ENCODE measurements at places on chromosomes 11 and 22.

GRCh38 chr11:27211370-27212127 lies 151.5 kb downstream of the CCDC34 start:
- DNase-seq: no peak

- DNase-seq: no peak
Observed at GRCh38 chr11:114302663-114303062, 6.5 kb downstream of the NNMT start.

DNA sequence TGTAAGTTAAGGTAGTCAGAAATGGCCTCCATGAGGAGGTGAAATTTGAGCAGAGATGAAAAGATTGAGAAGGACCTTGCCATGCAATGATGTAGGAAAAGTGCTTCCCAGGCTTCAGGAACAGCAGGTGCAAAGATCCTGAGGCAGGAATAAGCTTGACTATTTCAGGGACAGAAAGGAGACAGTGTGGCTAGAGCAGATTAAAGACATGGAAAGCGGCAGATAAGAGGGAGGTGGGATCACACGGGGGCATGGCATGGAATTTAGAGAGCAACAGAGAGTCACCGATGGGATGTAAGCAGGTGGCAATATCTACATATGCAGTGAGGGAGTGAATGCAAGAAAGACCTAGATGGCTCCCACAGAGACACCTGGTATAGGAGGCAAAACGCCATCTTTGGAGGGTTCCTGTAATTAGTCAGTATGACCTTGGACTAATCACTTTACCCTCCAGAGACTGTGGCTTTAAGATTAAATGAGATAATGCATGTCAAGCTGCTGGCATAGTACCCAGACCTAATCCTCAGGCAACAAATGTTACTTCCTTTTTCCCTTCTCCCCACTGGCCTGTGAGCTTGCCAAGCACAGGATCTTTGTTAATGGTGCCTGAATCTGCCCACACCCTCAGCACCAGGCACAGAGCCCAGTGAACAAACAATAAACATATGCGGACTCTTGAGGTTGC lies 24.6 kb upstream of the ACER3 start:
- no peak for DNase-seq

GRCh38 chr11:125944350-125945010 lies 1.4 kb upstream of the VSIG10L2 start:
- DNase-seq: no peak

GRCh38 chr11:131993246-131993645 lies 622.8 kb downstream of the NTM start:
- no peak for DNase-seq

- no peak for DNase-seq
Observed at GRCh38 chr11:27022659-27023251, 17.9 kb upstream of the BBOX1 start.

DNA sequence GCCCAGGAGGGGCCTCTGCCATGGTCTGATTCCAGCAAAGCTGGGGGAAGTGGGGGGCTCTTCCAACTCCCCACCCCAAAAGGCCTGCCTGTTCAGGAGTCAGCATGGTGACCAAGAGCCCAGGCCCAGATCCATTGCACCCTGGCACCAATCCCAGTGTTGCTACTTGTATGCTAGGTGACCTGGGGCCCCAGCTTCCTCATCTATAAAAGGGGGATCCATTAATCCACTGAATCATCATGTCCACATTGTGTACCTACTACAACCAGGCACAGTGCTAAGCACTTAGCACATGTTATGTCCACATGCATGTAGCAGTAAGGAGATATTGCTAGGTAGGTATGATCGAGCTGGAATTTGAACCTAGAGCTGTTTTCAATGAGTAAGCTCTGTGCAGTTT lies 2.0 kb downstream of the SYT12 start:
- DNase-seq: no peak

- DNase-seq: no peak
Observed at GRCh38 chr22:31259798-31260473, 32.4 kb downstream of the PIK3IP1 start.

DNA sequence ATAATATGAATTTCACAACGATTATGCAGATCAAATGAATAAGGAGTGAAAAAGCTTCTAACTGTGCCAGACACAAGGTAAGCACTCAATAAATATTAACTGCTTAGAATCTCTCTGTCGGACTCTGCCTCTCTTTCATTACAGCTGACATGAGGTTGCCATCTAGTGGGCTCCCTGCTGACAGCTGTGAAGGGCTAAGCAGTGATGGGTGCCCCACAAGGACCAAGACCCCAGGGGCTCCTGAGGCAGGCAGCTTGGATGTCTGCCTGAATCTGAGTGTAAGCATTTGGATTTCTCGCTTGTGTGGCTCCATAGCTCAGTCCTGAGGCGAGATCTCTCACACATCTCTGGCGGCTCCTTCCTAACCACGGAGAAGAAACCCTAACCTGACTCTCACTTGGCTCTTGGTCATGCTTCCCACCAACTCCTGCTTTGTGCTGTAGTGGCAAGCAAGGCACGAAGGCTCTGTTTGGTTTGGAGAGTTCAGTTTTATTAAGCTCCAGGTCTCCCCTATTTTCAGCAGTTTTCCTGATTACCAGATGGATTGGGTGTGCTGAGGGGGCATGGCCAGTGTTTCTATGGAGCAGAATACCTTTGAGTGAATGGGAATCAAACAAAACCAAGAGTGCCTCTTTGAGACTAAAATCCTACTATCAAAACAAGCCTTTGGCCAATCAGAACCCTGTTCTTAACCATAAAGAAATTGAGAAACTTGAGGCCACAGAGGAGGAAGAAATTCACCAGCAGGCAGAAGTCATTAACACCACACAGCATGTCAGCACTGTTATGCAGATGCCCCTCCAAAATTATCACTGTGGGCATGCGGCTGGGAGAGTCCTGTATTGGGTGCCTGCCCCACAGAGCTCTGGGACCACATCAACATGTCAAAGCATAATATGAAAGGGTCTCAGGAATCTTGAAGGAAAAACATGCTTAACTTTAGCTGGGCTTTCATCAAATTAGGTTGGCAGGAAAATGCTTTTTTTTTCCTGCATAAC lies 152.8 kb upstream of the NTM start:
- no peak for DNase-seq

DNA sequence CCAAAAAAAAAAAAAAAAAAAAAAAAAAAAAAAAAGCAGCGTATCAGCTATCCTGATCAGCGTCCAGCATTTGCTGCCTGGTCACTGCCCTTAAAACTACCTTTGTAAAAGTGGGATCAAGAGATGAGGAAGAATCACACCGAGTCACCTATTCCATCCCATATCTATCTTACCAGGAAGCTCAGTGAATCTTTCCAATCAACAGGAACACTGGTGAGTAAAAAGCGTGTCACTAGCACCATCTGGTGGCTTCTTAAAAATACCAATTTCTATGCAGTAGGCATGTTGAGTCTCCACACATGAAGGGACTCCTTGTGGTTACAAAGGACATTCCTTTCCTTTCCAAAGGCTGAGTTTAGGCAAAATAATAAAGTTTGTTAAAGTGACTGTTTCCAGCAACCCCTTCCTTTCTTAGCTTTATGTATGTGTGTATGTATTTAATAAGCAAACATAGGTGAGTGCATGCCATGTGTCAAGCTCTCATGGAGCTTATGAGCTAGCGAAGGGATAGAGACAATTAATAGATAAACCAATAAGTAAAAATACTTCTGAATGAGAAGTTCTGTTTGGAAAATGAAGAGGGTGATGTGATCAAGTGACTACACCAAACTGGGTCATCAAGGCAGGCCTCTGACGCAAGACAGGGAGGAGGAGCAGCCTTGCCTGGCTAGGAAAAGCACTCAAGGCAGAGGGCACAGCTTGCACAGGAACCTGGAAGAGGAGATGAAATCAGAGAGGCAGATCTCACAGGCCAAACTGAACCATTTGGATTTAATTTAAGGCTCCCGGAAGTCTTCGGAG lies 13.9 kb upstream of the TP53AIP1 start:
- DNase-seq: no peak

- DNase-seq: no peak
Observed at GRCh38 chr22:37214731-37215030, 2.4 kb upstream of the SSTR3 start.

GRCh38 chr22:36423461-36424404 lies 36.0 kb upstream of the MYH9 start:
- no peak for DNase-seq

GRCh38 chr11:85115798-85116197 lies 511.3 kb downstream of the DLG2 start:
- DNase-seq: no peak

- DNase-seq: no peak
Observed at GRCh38 chr11:47185305-47186075, 744 bp downstream of the PACSIN3 start.

DNA sequence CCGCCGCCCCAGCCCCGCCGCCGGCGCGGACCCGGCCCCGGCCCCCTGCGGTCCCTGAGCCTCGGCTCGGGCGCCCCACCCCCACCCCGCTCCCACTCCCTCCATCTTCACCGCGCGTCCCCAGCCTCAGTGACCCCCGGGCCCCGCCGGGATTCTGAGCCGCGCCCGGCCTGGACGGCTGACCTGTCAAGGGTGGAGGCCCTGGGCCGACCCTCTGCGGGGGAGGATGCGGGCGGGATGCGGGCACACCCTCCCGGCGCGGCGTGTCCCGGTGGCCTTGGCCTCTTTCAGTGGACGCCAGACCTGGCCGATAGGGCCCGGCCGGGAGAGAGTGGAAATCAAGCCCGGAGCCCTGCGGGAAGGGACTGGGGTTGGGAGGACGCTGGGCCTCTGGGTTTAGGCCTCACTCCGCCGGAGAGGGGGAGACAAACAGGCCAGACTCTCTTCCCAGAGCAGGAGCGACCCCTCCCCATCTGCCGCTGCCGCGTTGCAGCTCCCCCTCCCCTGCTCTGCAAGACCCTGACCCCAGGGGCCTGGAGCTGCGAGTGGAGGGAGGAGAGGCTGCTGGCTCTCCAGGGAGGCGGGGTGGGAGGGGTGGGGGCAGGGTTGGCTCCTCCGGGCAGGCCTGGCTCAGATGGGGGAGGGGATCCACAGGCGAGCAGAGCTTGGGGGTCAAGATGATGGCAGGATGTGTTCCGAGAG lies 525 bp downstream of the MAPK8IP2 start:
- no peak for DNase-seq

DNA sequence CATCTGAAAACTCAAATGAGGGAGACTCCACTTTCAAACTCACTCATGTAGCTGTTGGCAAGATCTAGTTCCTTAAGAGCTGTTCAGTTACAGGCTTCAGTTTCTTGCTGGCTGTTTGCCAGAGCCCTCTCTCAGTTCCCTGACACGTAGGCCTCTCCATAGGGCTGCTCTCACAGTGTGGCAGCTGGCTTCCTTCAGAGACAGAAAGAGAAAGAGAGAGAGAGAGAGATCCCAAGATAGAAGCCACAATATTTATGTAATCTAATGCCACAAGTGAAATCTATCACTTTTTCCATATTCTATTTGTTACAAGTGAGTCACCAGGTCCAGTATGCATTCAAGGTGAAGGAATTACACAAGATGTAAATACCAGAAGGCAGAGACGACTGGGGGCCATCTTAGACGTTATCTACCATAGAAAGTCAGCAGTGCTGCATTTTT lies 168.8 kb downstream of the RCN1 start:
- no peak for DNase-seq

DNA sequence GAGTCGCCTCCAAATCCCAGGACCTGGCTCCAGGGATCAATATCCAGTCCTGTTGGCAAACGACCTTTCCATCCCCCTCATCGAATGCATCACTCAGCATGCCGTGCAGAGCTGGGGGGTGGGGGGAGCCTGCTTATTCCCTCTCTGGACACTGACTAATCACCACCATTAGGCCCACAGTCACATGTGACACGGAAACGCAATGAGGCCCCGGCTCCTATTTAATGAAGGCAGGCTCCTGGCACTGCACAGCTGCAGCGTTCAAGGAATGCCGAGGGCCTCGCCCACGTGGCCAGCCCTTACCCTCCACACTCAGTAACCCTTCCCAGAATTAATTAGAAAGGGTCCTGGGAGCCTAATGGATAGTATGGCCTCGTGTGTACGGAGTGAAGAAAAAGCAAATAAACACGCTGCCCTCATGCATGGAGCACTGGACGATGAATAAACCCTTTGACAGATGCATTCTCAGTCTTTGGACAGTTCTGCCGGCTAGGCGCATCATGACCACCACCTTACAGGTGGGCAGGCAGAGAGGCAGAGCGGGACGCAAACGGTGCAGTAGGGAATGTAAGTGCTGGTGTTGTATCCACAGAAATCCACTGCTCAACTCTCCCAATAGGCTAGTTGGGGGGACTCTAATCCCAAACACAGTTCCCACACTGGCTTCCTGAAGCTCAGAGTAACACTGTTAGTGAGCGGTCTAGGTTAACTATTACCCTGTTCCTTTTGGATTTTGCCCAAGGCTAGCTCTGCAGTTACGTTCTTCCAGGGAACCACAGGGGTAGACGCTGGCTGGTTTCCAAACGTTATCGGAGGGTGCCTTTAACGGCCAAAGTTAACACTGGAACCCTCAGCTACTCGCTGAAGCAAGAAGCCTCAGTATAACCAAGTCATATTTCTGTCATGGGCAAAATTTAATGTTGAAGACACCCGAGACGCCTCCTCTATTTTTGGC lies 490.1 kb downstream of the OPCML start:
- no peak for DNase-seq

DNA sequence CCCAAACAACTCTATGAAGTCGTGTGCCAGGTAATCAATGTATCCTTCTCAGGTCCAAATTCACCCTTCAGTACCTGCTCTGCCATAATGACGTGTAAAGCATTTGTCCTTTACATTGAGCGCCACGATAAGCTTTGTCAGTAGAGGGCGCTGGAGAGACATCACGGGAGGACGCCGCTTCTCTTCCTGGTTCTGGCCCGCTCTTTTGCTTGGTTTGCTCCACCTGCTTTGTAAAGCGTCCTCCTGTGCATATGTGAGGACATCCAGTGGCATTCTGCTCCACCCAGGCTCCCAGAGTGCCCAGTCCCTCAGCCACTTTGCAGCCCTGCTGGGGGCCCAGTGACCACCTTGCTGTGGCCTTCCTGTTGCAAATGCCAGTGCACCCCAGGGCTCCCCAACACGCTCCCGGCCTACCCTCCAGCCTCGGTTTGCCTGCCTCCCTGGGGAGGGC lies 61.1 kb downstream of the WT1 start:
- peak; percentile 6 for DNase-seq

DNA sequence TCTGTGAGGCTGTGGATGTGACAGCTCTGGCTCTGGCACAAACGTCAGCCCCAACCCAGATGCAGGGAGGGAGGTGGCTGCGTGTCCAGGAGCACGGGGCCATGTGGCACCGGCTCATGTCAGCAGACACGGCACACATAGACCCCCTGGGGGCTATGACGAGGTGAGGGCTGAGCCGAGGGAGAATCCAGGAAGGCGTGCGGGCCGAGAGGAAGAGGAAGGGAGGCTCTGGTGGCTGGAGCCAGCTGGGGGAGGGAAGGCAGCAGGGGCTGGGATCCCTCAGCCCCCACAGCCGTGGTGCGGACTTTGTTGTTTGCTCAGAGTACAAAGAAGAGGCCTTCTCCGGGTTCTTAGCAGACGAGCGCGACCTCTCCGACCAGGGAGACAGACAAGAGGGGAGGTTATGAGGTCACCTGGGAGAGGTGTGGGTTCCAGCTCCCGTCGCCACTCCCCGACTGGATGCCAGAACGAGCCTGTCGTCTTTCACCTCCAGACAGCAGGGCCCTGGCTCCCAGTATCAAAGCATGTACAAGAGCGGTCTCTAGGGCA lies 46.1 kb downstream of the CDKN1C start:
- DNase-seq: no peak

GRCh38 chr22:43114958-43115357 lies 4.4 kb downstream of the BIK start:
- no peak for DNase-seq

Data from stimulated activated CD8-positive, alpha-beta memory T cell treated with anti-CD3 and anti-CD28 coated beads, Interleukin-15, amount 100 ng/mL, for 48 hours (primary cell).